ENCODE measurements at places on chromosomes 2 and 18.
A peak's percentile ranks its signal among the peaks of the same experiment; 100 is the strongest.

GRCh38 chr18:8942021-8942908, 160.2 kb upstream of the NDUFV2 start:
- no peak for DNase-seq

GRCh38 chr2:182115258-182115657, 129.6 kb downstream of the PPP1R1C start:
- no peak for DNase-seq

- DNase-seq, result no peak
These were observed 12.0 kb upstream of the GYPC start for GRCh38 chr2:126643972-126644371.

GRCh38 chr2:228688007-228688645, 506.6 kb upstream of the SPHKAP start:
- DNase-seq, result no peak

GRCh38 chr18:6730416-6731221, 1.1 kb downstream of the ARHGAP28 start:
- no peak for DNase-seq

DNA sequence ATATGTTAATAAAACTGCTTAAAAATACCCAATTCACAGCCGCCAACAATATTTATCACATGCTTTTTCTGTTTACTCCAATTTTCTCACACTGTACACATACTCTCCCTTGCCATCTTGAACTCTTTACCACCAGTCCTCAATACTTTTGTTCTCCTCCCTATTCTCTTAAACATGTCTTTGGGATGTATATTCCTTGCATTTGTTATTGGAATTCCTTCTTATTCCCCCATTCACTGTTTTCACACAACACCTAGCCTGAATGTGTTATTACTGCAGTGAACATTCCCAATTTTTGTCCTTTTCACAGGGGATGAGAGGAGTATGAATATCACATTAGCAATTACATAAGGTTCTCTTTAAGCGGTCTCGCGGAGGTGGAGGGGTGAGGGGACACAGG, 94.7 kb downstream of the USP34 start:
- DNase-seq, result no peak

DNA sequence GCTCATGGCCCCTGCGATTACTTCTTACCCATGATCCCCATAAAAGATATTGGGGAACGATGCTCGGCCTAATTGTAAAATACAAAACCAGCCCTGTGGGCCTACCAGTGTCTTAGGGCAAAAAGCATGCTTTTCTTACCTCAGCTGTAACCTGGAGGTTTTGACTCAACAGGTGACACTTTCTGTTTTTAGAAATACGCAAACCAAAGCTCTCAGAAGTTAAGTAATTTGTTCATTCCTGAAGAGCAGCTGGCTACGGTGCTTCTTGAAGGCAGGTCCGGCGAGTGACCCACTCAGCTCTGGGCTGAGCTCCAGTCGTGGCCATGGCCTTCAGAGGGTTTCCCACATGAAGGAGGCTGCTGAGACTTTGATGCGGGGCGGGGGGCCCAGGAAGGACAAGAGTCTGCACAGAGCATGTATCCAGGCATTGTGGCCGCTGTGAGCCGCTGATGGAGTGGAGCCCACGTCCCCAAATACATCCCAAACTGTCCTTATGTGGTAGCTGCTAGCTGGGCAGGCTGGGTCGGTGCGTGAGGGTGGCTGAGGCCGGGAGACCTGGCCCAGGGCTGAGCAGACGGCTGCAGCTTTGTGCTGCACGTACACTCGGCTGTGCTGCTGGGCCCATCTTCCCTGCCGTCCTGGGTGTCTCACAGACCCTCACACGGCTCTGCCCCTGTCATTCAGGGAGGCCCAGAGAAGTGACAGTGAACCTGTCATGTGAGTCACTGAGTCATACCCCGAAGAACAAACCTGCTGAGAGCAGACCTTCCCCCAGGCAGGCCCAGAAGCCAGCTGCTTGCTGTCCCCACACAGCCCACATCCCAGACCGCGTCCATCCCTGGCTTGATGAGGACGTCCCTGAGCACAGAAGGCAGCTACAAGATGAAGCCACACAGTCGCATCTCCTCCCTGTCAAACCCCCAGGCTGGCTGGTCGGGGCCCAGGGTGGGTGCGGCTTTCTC, 34.1 kb downstream of the ITGB1BP1 start:
- DNase-seq, result no peak

DNA sequence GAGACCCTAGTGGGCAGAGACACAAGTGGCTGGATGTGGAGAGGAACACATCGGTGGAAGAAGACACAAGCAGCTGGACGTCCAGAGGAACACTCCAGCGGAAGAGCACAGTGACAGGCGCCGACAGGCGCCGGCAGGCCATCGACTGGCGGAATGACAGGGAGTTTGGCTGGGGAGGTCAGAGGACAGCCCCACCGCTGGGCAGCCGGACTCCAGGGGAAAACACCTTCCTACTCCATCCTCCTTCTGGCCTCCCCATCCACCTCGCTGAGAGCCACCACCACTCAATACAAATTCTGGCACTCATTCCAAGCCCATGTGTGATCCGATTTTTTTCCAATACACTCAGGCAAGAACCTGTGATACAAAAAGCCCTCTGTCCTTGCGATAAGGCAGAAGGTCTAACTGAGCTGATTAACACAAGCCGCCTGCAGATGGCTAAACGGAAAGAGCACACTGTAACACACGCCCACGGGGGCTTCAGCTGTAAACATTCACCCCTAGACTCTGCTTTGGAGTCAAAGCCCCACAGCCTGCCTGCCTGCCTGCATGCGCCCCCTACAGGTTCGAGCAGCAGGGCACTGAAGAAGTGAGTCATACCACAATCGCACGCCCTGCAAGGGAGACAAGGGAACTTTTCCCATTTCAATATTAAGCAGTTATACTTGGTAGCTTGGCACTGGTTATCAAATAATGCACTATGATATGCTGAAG, 50.2 kb upstream of the LRP1B start:
- peak; percentile 29 for DNase-seq

DNA sequence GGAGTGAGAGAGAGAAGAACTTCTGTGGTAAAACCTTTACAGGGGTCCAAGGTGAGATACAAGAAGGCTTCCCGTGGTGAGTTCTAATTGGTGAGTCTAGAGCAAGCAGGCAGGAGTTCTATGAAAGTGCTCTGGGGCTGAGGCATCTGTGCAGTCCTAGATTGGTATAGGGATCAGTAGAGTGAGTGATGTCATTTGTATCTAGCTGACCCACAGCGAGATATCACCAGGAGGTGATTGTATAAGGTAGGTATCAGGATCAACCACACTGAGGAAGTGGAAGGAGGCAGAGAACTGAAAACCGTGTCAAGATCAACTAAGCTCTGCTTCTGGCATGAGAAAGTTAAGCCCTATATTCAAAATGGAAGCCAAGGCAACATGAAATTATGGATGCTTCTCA, 1648.9 kb upstream of the TMEFF2 start:
- DNase-seq, result no peak

GRCh38 chr2:119536211-119536610, 8.0 kb upstream of the CFAP221 start:
- DNase-seq, result no peak

DNA sequence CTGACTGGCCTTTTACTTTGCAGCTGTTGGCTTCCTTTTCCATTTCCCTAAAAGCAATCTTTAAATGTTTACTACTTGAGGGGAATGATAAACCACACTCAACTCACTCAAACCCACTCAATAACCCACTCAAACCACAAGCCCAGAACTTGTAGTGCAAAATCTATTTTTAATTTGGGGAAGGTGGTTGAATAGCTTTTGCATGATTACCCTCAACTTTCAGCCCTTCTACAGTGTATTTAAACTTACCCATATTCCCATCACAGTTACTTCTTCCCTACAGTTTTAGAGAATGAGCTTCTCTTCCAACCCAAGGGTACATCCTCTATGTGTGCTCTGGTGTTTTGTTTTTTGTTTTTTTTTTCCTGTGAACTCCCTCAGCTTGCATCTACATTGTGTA, 636.1 kb downstream of the TDRD15 start:
- no peak for DNase-seq

GRCh38 chr18:59057969-59058368, 81.7 kb upstream of the SEC11C start:
- no peak for DNase-seq

DNA sequence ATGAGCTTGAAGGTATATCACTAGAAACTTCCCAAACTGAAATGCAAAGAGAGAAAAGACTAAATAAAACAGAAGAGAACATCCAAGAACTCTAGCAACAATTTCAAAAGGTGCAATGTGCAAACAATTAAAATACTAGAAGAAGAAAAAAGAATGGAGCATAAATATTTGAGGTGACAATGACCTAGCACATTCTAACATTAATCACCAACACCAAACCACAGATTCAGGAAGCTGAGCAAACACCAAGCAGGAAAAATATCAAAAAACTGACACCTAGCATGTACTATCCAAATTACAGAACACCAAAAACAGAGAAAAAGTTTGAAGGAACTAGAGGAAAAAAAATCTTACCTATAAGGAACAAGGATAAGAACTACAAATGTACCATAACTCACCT, 460.8 kb downstream of the IRS1 start:
- DNase-seq, result no peak

DNA sequence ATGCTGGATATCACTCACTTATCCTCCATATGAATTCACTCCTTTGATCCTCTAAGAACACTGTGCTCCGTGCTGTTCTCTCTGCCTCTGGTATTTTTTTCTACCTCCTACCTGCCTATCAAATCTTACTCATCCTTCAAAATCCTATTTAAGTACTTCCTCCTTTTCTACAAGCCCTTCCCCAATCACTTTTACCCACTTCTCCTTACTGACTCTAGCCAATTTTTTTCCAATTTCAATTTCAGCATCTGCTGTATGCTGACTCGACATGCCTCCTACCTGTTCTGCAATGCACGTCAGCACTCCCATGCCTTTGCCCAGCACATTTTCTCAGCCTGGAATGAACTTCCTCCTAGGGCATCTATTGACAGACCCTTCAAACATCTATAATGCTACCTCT, 37.3 kb upstream of the LNPK start:
- no peak for DNase-seq

GRCh38 chr18:77208964-77209363, 40.7 kb upstream of the GALR1 start:
- DNase-seq, result peak; percentile 40

- DNase-seq, result no peak
These were observed 36.5 kb upstream of the PTPN4 start for GRCh38 chr2:119723186-119723585.

- DNase-seq, result no peak
These were observed 30.3 kb downstream of the TEX44 start for GRCh38 chr2:231622963-231623362.

DNA sequence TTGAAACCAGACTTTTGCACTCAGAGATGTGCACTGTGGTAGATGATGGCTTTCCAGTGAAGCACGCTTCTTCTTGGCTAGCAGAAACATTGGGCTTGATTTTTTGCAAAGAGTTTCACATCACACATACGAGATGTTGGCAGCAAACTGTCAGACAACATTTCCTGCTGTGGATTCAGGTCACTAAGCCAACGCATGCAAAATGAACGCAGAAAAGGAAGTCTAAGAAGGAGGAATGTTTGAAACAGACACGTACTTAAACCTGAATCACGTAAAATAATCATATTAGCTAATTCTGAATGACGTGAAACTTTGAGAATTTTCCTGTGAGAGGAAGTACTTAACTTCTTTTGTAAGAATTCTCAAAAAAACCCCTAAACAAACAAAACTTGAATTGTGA, 88.1 kb downstream of the EPB41L3 start:
- no peak for DNase-seq

GRCh38 chr2:220748875-220749479, 823.1 kb downstream of the EPHA4 start:
- no peak for DNase-seq

DNA sequence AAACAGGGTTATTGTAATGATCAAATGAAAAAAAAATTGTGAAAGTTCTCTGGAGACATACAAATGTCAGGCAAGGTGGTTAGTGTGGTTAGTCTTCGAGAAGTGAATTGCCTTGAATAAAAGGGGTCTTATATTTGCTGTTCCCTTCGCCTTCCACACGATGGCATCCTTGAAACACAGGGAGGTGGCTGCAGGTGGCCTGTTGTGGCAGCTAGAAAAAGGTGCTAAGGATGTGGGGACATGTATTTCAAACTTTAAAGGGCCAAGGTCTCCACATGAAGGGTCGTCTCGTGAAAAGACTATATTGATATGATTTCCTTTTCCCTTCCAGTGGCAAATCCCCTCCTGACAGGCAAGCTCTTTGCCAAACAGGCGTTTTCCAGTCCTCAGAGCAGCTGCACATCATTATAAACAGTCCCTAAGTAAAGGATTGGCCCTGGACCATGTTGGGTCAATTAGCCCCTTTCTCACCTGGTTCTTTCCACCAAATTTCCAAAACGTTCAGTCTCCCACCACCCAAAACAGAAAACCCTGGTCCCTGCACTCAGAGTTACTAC, 68.5 kb downstream of the COPS8 start:
- DNase-seq, result peak; percentile 70

DNA sequence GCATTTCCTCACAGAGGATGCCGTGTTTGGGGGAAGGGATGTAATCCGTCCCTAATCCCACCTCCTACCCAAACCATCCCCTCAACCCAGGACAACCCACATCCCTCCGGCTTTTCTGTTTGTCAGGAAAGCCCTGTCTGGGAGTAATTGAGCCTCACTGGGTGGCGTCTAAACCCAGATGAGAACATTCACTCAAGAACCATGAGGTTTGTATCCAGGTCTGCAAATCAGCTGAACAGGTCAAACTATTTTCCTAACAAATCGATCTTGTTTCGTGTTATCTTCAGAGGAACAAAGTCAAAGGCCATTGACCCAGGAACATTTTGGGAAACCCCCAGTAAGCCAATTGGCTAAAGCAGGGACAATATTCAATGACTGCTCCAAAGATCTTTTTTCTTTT, 25.7 kb downstream of the CYP27C1 start:
- no peak for DNase-seq

- DNase-seq, result no peak
These were observed 71.5 kb downstream of the BABAM2 start for GRCh38 chr2:27962006-27962405.

DNA sequence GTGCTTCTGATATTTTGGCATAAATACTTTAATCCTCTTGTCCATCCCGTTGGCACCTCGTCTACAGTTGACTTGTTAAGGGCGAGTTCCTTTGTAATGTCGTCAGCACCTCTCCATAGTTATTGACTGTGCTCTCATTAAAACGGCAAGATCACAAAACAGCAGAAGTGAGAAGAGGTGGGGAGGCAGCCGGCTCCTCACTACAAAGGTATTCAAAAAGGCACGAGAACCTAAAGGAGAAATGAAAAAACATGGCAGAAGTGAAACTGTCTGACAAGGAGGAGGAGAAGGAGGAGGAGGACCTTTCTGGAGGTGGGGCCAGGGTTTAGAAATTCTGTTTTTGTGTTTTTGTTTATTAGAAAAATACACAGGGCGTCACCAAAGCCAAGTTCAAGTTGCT, 235.6 kb downstream of the BCL11A start:
- no peak for DNase-seq
